ENCODE measurements at places on chromosomes 4 and X.
A peak's percentile ranks its signal among the peaks of the same experiment; 100 is the strongest.

DNA sequence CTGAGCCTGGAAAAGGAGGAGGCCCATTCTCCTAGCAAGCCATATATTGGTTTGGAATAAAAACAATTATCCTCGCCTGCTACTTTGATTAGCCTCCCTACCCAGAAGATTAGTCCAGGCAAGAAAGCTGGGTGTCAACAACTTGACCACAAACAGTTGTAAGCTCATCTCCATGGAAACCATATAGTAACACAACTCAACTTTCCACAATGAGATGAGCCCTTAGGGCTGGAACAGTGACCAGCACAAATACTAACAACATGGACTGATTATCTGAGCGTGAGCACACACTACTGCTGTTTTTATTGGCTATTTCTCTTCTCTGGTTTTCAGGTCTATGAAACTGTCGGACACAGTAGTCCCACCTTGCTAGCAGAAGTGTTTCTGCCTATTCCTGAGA lies 80.8 kb downstream of the CC2D2A start:
- DNase-seq, result no peak

GRCh38 chrX:120439921-120440320 lies 29.2 kb downstream of the LAMP2 start:
- no peak for DNase-seq

- DNase-seq, result no peak
Observed at GRCh38 chr4:180448306-180448705, 1794.9 kb upstream of the TENM3 start.

- DNase-seq, result no peak
Observed at GRCh38 chr4:57074744-57075143, 35.4 kb downstream of the IGFBP7 start.

- DNase-seq, result no peak
Observed at GRCh38 chr4:74950882-74951281, 18.0 kb downstream of the PARM1 start.

DNA sequence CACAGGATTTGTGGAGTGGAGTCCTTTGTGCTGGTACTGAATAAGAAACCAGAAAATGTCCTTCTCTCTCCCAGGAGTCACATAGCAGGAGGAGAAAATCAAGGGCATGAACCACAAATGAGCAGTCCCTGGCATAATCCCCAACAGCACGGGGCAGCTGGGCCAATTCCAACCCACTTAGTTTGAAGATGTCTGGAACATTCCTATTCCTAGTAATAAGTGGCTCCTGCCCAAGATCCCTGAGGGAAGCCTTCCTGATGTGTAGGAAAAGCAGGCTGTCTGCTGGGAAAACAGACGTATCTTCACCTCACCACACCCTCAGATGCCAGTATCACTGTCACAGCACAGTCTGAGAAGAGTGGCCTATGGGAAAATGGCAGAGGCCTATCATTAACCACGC lies 182.8 kb upstream of the MAP3K15 start:
- no peak for DNase-seq

DNA sequence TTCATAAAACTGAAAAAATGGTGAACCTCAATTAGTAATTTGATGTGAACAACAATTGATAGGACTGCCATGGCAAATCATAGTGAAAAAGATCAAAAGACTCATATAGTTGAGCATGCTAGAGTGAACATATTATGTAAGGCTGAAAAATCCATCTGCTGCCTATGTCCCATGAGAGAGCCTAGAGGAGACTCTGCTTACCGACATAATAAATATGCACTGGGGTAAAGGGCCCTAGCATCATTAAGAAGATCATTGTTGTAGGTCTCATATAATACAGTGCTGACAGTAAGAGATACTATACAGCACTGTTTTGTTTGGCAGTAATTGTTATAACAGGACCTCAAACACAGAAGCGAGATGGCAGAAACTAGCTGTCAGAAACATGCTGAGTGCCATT lies 229.0 kb downstream of the PABPC4L start:
- DNase-seq, result no peak

GRCh38 chr4:67580577-67580976 lies 22.1 kb downstream of the STAP1 start:
- DNase-seq, result no peak

- DNase-seq, result no peak
Observed at GRCh38 chr4:55397126-55397436, 1.3 kb downstream of the TMEM165 start.

- DNase-seq, result no peak
Observed at GRCh38 chr4:13540446-13541175, 3.7 kb downstream of the NKX3-2 start.

DNA sequence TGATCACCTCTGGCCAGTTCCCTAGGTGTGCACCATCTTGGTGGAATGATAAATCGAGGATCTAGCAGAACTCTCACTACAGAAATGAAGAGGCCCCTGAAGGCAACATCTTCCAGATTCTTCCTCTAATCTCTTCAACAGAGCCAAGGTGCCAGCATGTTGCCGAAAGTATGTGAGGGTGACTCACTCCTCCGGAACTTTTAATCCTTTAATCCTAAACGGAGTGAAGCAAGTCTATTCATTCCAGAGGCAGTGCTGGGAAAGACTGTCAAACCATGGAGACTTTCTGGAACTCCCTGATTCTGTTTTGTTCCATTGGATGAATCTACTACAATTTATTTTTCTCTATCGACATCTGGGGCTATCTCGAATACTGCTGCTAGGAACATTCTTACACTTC lies 68.7 kb downstream of the SUPT20HL2 start:
- no peak for DNase-seq

- DNase-seq, result no peak
Observed at GRCh38 chr4:113584407-113585150, 177.0 kb downstream of the CAMK2D start.

- DNase-seq, result no peak
Observed at GRCh38 chr4:1604706-1605205, 79.4 kb downstream of the FAM53A start.

DNA sequence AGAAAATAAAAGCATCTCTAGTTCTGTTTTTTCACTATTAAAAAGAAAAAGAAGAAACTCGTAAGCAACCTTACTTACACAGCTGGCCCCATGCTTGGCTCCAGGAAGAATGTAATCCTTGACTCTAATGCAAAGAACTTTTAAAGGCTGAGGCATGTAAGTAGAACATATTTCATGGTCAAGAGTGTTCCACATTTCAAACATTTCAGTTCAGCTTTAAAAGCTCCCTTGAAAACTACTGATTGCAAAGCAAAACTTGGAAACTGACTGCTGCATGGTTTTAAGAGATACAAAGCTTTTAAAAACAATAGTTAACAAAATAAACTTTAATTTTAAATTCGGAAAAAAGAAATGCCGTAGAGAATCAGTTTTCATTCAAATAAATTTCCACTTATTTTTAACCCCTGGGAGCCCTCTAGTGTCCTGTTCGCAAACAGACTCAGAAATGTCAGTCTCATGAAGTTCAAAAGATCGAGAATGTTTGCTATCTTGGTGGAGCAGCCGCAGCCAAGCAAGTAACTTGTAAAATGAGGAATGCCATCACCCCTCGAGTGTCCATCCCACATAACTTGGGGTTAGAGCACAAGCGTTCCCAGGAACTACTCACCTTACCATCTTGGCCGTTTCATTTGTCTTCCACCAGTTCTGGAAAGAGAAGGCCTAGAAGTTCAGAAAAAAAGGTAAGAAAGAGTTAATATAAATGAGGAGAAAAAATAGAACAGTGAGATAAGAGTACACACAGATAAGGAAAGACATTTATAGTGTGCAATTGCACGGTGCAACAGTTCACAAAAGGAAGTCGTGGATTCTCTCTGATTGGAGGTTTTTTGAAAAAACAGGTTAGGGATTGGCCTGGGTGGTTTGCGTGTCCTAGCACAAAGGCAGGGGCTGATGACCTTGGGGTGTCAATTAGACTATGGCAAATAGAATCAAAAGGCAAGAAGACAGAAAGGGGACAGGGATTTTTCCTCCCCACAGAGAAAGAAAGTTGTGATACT lies at the start of gene GASK1B:
TSS of gene GASK1B (minus strand) at position 765 of the 998 bp plus-strand sequence. CDS start 1,650 bp downstream, outside the sequence.
- DNase-seq, result no peak

- no peak for DNase-seq
Observed at GRCh38 chr4:182604161-182604622, 313.0 kb downstream of the DCTD start.

- no peak for DNase-seq
Observed at GRCh38 chrX:106404512-106404911, 207.3 kb upstream of the RADX start.

GRCh38 chrX:42752730-42753129 lies 25.2 kb downstream of the PPP1R2C start:
- DNase-seq, result no peak

DNA sequence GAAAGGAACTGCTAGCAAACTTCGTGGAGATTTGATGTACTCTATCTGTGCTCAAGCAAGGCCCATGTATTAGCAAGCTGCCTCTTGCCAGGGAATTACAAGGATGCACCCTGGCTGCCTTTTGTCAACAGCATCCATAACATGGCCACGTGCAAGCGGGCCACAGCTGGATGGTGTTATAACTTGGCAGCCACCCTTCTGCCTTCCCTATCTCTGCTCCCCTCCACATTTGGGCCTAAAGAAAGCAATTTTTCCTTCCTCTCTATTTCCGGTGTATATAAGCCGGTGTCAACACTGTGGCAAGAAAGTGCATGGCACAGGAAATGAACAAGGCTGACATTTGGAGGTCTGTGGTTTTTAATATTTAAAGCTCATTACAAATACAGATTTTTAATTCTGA lies 94.8 kb downstream of the CLNK start:
- no peak for DNase-seq

DNA sequence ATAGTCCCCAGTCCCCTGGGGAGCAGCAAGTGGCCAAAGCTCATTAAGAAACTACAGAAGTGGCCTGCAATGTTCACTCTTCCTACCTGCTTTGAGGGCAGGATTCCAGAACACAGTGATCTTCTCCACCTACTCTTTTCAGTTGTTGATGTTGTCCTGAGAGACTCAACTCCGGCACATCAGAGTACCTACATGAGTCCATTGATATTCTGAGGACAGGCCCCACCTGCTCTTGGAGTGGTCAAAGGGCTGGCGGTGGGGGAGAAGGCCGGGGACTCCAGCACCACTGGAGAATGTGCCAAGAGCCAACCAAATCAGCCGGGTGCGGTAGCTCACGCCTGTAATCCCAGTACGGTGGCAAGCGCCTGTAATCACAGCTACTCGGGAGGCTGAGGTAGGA lies 29.8 kb upstream of the DDX3X start:
- no peak for DNase-seq

GRCh38 chr4:94534401-94535312 lies 82.9 kb downstream of the PDLIM5 start:
- DNase-seq, result no peak

GRCh38 chr4:119632216-119632615 lies 3.6 kb upstream of the PDE5A start:
- no peak for DNase-seq

- no peak for DNase-seq
Observed at GRCh38 chr4:56613101-56613862, 67.8 kb downstream of the HOPX start.

DNA sequence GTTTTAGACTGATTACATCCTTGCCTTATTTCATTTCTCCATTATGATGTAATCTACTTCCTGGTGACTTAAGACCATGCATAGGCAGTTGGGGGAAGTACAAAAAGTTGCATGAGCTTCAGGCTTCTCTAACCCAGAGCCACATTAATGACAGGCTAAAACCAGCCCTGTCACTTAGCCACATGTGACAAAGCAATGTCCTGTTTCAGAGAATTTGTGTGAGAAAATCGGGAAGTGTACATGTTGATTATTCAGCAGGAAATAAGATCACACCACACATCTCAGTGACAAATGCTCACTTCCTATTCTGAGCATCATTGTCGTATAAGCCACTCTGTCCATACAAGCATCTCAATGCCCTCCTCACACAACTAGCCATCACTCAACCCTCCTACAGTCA lies 98.5 kb upstream of the MAGEB16 start:
- DNase-seq, result no peak

- DNase-seq, result no peak
Observed at GRCh38 chr4:52714597-52715254, 36.5 kb downstream of the ERVMER34-1 start.

GRCh38 chr4:137238456-137239162 lies 293.7 kb downstream of the PCDH18 start:
- no peak for DNase-seq

DNA sequence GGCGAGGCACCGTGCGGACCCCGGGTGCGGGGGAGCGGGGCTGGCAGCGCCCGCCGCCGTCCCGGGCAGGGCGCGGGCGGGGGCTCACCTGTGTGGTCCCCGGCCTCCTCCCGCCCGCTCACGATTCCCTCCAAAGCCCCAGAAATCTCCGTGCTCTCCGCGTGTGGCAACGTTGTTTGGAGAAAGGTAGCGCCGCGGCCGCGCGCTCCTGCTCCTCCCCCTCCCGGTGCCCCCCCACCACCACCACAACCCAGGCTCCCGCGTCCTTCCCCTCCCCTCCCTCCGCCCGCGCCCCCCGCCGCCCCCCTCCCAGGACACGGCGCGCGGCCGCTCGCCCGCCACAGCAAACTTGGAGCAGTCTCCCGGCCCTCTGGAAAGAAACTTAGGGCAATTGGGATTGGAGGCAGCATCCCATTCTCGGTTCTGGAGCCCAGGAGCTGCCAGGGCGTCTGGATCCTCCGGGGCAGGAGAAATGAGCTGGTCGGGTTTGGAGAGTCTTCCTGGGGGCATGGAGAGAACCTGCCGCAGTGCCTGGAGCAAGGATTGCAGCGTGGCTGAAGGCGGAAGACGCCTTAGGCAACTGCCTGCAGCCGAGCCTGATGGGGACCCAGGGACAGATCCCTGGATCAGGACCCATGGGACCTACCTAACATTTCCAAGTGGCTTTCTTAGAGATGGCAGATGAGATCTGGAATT lies 855 bp downstream of the KLF3 start:
- DNase-seq, result peak; percentile 38

DNA sequence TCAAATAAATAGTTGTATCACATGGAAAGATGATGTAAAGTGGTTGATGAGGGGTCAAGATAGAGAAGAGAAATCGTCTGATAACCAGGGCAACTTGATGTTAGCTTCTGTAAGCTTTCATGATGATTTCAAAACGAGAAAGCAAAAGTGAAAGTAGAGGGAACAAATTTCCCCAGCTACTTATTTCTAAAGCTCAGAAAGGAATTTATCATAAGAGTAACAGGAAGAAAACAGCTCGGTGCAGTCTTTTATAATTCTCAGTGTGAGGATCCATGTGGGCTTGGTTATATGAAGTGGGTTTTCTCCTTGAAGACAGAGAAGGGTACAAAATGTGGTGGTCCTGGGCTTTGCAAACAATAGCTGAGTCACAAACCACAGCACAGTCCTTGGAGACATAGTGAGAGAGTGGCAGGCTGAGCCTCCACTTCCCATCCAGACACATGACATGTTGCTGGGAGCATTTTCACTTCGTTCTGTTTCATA lies 32.1 kb upstream of the GLRA2 start:
- no peak for DNase-seq

GRCh38 chrX:39397561-39398199 lies 596.4 kb downstream of the MID1IP1 start:
- DNase-seq, result no peak

- no peak for DNase-seq
Observed at GRCh38 chr4:74522251-74522991, 77.5 kb downstream of the AREG start.

GRCh38 chr4:9735515-9735914 lies 45.9 kb upstream of the DRD5 start:
- DNase-seq, result no peak

- no peak for DNase-seq
Observed at GRCh38 chr4:86523333-86523732, 70.8 kb upstream of the PTPN13 start.
